ENCODE measurements at places on chromosomes 16 and 17. TPM values are rescaled to one million over a fixed set of nuclear protein-coding genes. Genes with fewer than 3 reads are reported as not detected.

The TCAP gene
- total RNA-seq: 1.8 TPM

GRCh38 chr17:51060396-51060795, 60.3 kb downstream of the SPAG9 start:
- no peak for DNase-seq

DNA sequence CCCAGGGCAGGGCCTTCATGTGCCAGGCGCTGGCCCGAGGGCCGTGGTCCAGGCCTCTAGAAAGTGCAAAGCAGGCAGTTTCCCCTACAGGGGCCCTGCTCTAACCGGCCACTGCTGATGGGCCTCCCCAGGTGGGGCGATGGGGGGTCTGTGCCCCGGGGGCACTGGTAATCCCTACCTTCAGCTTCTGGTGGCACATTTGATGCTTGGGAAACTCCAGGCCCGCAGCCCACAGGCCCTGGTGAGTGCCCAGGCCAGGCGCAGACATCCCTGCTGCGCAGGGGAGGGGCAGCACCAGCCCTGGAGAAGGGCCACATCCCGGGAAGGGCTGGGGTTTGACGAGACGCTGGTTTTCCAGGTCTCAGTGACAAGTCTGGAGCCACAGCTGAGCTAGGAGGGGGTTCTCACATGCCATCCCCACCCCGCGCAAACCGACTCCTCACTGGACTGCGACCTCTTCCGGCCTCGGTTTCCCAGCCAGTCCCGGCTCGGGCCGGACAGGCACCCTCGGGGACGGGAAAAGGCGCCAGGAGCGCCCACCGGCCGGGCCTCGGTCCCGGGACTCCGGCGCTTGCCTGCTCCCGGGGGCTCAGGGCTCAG, 1.6 kb downstream of the DOC2B start:
- no peak for DNase-seq

DNA sequence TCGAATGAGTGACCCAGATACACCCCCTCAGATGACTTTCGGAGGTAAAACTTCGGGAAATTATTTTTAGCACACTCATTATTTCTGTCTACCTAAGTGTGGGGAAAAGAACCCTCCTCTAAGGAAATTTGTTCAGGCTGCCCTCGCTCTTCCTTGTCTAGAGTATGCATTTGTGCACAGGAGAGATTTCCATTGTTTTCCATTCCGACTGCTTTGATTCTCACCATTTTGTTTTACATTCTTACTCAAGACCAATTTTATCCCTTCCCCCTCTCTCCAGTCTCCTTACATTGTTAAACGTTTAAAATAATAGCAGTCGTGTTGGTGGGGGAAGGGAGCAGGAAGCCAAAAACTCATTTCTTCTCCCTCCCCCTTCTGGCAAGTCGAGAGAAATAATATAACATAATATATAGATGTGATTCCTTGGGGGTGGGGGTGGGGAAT, 1.5 kb upstream of the CHD3 start:
- DNase-seq: no peak

DNA sequence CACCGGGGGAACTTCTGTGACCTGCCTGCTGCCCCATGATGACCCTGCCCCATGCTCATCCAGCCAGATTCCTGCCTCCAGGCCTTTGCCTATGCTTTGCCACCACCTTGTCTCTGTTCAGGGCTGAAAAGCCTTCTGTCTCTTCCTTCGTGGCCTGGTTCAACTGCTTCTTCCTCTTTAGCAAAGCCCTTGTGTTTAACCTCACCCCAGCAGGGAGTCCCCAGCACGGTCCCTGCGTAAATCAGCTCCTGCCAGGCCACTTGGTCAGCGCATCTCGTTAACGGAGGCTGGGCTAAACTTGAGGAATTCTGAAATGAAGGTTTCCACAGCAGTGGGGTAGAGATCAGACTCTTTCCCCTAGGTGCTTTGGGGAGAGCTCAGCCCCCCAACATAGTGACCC, 16.1 kb upstream of the KCNJ12 start:
- no peak for DNase-seq

GRCh38 chr16:11400076-11400475, 54.8 kb downstream of the RMI2 start:
- no peak for DNase-seq

Measured in activated CD8-positive, alpha-beta T cell treated with anti-CD3 and anti-CD28 coated beads, Interleukin-2, amount 10 ng/mL, durations not matched to agents 7 days and 5 days (primary cell).